ENCODE measurements at places on chromosomes 6 and 20.

DNA sequence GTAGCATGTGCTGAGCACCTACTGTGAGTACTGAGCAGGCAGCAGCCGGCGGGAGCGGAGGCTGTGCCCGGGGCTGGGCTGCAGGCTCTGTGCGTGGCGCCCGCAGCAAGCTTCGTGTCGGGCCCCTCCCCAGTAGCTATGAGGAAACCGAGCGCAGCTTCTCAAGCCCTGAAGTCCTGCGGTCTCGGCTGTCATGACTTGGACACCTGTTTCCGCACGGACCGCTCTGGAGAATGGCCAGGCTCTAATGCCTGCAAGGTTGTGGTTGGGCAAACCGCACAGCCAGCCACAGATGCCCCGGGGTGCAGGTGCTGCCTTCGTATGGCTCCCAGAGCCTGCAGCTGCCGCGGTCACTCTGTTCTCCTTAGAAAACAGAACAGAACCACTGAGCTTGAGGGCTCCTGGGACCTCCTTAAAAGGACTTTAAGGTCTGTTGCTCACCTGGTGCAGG is 33.7 kb downstream of the PYGB start:
- no peak for DNase-seq

DNA sequence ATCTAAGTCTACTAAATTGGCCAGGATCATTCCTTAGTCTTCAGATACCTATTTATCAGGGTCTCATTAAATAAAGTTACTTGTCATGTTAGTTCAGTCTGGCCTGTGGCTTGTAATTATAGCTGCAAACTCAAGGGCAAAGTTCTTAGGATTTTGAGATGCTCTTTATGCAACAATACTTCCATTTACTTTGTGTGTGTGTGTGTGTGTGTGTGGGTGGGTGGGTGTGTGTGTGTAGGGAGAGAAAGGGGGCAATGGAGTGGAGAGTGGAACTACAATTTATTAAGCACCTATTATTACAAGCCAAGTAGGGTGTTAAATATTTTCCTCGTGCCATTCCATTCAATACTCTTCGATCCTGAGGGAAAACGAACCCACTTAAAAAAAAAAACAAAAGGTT is 17.7 kb upstream of the TBC1D20 start:
- no peak for DNase-seq

GRCh38 chr6:16493112-16493511 is 254.7 kb downstream of the GMPR start:
- DNase-seq: no peak

DNA sequence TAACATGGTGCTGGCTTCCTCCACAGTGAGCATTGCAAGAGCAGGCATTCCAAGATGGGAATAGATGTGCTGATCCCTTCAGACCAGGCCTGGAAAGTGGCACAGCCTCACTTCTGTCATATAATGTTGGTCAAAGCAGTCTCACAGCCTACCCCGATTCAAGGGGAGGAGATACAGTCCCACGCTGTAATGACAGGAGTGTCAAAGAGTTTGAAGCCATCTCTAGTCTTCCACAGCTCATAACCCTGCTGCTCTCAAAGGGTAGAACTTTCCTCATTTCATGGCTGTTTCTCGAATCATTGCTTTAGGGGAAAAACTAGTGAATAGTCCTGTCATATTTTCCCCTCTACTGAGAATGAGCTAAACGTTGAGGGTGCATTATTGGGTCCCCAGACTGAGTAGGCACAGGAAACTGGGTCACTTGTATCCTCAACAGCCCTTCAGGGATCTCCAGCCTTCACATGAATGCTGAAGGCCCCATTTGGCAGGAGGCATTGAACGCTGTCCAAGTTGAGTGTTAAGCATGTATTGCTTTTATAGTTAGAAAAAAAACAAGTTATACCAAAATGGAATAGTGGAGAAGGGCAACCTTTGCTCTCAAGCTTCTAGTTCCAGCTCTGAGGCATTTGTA is 27.3 kb downstream of the DTD1 start:
- DNase-seq: no peak

GRCh38 chr6:81979329-81979728 is 226.8 kb upstream of the TENT5A start:
- no peak for DNase-seq

DNA sequence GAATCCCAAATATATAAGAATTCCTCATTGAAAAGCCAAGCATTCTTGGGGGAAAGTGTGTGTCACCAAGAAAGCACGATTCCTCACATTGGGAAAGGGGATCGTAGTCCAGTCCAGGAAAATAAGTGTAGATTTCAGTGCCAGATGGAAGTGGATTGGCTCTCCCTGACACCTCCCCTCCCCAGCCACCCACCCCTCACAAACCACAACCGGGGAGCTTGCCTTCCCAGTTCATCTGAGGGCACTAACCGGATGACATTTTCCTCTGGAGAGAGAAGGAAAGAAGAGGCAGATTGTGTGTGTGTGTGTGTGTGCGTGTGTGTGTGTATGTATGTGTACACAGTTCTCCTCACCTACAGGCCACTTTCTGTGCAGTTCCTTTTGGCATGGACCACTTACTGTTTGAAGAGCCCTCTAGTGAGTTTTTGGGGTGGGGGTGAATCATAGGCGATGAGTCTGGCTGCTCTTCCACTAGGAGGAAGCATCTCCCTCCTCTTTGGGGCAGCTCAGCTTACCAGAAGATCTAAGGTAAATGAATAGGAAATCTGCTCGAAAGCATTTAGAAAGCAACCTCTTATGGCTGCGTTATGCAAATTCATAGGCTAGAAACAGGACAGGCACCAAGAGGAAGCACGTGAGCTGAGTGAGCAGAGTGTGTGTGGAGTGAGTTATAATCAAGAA is 20.8 kb downstream of the DAAM2 start:
- DNase-seq: no peak

GRCh38 chr20:24164360-24164759 is 175.8 kb upstream of the GGTLC1 start:
- DNase-seq: no peak

DNA sequence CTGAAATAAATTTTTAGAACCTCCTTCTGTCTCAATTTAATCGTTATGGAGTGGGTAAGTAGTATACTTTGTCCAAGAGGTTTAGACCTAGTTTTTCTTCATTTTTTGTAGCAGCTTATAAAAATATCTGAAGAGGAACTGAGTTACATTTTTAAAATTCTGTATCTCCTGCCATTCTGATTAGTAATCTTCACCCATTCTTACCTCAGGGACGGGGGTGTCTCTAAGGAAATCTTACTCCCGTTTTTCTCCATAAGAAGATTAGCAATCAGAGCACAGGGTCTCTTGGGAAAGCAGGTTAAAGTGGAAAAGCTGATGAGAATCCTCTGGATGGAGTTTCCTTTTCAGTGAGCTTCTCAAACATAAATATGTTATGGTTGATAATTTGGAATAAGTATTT is 259.3 kb upstream of the FAM83B start:
- no peak for DNase-seq
